ENCODE measurements at places on chromosomes 3 and 15.

DNA sequence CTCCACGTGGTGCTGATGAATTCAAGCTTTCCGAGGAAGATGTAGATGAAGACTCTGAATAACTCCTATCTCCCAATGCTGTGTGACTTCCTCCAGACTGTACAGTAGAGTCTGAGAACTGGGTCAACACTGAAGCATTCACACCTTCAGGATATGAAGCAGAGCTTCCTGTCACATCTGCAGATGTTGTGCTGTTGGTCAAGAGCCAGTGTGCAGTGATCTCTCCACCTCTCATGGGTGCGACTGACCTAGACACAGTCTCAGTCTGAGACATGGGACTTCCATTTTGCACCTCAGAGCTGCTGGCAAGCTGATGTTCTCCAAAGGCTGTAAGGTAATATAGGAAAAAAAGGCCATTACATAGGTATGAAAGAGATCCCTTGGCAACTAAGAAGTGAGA lies 36.5 kb downstream of the HEG1 start:
- no peak for DNase-seq

DNA sequence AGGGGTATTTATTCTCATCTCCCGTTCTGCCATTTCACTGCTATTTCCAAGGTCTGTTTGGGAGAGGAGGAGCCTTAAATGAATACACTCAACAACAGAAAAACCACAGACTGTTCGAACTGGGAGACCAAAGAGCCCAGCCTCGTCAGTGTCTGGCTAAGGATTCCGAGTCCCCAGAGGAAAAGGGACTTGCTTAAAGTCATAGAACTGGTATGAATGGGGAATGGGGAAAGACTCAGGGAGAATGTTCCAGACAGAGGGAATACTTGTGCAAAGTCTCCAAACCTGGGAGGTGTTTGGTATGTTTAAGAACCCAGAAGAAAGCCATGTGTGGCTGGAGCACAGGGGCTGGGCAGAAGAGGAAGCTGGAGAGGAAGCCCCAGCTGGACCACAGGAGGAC lies 46.9 kb downstream of the FAM43A start:
- no peak for DNase-seq

DNA sequence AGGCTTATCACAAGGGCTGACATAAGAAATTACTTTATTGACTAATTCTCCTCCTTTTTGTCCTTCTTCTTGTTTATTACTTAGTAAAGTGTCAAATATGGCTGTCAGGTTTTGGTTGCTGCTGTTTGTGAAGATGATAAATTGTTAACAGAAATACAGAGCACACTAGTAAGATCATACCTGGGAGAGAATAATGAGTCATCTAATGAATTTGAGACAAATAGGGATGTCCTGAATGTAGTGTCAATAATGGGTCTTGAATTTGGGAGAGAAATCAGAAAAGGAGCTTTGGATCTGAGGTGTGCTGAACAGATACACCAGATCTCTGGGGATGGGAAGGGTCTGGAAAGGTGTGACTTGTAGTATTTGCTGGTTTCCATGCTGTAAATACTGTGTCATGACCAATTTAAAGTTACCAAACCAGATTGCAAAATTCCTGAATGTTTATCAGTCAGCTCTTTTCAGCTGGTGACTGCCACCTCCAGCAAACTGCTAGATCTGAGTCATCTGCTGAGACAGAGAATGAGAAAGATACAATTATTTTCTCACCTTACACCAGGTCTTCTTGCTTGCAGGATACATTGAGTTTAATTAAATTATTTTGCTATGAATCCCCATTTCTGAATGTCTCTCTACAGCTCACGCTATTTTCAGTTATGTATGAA lies 76.7 kb upstream of the SATB1 start:
- no peak for DNase-seq

DNA sequence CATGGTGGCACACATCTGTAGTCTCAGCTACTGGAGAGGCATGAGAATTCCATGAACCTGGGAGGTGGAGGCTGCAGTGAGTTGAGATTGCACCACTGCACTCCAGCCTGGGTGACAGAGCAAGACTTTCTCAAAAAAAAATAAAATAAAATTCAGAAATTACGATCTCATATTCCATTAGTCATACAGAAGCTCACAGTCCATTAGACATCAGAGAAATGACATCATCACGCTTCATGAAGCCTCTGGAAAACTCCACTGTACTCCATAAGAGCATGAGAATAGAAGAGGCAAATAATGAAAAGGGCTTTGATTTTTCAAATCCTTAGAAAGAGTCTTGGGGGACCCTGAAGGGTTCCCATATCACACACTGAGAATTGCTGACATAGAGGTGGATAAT lies 145.0 kb upstream of the MITF start:
- DNase-seq = no peak

DNA sequence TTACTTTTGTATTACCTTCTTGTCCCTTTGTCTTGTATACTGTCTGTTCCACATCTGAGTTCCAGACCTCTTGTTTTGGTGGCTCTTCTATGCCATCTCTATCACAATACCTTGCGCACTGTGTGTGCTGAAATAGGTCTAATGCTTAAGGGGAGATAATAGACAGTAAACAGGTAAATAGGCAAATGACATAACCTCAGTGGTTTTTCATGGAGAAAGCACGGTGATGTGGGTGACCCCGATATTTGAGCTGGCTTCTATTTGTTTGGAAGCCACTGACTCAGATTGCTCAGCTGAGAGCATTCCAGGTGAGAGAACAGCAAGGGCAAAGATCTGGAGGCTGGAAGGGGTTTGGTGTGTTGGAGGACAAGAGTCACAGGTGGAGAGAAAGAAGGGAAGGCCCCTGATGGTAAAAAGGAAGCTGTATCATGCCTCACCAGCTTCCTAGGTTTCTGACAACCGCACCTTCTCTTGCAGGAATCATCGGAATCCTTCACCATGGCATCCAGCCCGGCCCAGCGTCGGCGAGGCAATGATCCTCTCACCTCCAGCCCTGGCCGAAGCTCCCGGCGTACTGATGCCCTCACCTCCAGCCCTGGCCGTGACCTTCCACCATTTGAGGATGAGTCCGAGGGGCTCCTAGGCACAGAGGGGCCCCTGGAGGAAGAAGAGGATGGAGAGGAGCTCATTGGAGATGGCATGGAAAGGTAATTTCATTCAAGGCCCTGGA lies 795 bp downstream of the MCM2 start:
- no peak for DNase-seq

GRCh38 chr3:10244009-10244408 lies 4.2 kb upstream of the TATDN2 start:
- DNase-seq = no peak

- no peak for DNase-seq
Observed at GRCh38 chr15:45093622-45094357, 20.2 kb downstream of the DUOX2 start.

- DNase-seq = no peak
Observed at GRCh38 chr3:172848910-172849309, 98.4 kb downstream of the ECT2 start.

- no peak for DNase-seq
Observed at GRCh38 chr15:79779746-79780145, 117.1 kb downstream of the MTHFS start.

DNA sequence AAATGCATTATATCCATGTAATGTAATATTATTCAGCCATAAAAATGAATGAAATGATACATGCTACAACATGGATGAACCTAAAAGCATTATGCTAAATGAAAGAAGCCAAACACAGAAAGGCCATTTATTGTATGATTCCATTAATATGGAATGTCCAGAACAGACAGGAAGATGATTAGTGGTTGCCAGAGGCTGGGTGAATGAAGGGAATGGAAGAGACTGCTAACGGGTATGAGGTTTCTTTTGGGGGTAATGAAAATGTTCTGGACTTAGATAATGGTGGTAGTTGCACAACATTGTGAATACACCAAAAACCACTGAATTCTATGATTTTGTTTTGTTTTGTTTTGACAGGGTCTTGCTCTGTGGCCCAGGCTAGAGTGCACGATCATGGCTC lies 61.6 kb upstream of the MAP4 start:
- DNase-seq = no peak

DNA sequence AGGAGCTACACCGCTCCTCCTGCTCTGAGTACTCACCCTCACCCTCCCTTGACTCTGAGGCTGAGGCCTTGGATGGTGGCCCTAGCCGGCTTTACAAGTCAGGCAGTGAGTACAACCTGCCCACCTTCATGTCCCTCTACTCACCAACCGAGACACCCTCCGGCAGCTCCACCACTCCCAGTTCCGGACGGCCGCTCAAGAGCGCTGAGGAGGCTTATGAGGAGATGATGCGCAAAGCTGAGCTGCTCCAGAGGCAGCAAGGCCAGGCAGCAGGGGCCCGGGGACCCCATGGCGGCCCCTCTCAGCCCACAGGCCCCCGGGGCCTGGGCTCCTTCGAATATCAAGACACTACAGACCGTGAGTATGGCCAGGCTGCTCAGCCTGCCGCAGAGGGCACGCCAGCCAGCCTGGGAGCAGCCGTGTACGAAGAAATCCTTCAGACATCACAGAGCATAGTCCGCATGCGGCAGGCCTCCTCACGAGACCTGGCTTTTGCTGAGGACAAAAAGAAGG lies 21.2 kb upstream of the APEH start:
- DNase-seq = no peak

GRCh38 chr15:90871139-90871715 lies 2.8 kb downstream of the FURIN start:
- DNase-seq = no peak

- no peak for DNase-seq
Observed at GRCh38 chr15:92889390-92890107, 10.6 kb upstream of the CHD2 start.

DNA sequence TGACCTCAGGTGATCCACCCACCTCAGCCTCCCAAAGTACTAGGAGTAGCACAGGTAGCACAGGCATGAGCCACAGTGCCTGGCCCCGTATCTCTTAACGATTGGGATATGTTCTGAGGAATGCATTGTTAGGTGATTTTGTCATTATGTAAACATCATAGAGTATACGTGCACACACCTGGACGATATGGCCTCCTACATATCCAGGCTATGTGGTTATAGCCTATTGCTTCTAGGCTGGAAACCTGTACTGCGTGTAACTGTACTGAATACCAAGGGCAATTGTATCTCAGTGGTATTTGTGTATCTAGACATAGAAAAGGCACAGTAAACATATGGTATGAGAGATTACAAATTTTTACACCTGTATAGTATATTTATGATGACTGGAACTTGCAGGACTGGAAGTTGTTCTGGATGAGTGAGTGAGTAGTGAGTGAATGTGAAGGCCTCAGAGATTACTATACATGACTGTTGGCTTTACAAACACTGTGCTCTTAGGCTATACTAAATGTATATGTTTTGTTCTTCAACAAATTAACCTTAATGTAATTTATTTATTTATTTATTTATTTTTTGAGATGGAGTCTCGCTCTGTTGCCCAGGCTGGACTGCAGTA lies 120.7 kb downstream of the MBNL1 start:
- no peak for DNase-seq

DNA sequence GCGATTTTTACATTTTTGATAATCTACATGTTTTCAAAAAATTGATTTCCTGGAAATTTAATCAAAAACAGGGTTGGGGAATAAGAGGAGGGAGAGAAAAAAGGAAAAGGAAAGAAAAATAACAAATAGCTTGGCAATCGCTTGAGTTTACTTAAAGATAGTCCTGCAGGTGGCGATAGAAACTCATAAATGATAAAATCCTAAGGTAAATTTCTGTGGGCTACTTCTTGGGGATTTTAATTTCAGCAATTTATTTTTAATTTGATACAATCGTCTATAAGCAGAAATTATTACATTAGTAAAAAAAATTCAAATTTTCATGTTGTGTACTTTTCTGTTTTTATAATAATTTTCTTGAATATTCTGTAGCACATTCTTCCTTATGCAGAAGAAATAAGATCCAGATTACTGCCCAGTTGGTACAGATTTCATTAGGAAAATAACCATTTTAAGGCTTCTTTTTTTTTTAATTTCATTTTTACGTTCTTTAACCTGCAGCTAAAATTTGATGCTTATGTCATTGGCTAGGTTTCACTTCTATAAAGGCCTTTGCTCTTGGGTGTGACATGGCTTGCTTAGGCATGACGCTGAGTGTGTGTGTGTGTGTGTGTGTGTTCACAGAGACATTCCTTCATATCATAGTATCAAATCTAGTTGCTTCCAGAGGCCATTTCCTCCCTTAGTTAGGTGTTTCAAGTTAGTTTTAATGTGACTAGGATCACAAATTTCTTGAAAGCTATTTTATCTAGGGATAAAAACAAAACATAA lies 181.8 kb downstream of the MCTP2 start:
- DNase-seq = peak; percentile 6

DNA sequence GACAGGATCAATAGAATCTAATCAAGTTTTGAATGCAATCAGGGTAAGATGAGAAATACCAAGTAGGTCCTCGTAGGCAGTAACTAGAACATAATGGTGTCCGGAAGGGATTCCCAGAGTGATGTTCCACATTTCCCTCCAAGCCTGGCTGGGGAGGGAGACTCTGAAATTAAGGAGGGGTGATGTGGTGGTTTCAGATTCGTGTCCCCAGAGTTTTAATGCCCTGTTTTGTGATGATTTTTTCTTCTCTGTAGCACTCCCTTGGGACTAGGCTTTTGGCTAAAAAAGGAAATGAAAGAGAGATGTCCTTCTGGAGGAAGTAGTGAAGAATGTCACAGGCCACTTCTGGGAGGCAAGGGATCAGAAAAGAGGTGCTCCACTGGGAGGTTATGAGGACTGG lies 108.3 kb upstream of the CACNA2D3 start:
- DNase-seq = no peak
